Memory B cell (primary cell): ENCODE measurements at places on chromosomes 16 and 17.
A peak's percentile ranks its signal among the peaks of the same experiment; 100 is the strongest.

- no peaks in the 10 kb centered on the region for H3K27me3 ChIP-seq
- no peaks in the 10 kb centered on the region for H3K36me3 ChIP-seq
- H3K27ac ChIP-seq = no peak overlapping the region
- DNase-seq = no peak
- no peak overlapping the region for H3K4me3 ChIP-seq
These were observed 107.8 kb downstream of the YPEL2 start for GRCh38 chr17:59439262-59439661.

DNA sequence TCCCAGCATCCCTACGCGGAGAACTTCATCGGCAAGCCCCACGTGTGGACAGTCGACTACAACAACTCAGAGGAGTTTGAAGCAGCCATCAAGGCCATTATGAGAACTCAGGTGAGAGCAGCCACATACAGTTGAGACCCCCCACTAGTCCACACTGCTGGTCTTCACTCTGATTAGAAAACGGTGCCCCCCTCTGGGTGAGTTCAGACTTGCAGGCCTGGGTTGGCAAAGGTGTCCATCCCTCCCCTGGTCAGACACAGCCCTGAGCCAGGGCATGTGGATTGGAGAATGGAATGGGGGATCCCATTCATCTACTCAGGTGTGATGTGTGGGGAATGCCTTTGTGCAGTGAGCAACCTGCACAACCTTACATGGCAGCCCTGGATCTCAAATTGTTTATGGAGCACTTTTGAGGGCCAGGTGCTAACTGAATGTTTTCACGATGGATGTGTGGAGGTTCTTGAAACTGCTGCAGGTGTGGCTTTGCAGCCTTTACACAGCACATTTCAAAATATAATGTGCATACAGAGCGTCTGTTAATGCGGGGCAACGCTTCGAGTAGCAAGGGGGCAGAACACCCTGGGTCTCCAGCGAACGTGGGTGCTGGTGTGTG lies 72.6 kb downstream of the MGAT5B start:
- H3K4me3 ChIP-seq = no peak overlapping the region
- DNase-seq = no peak
- peaks cover 4% of the 10 kb centered on the region for H3K4me1 ChIP-seq
- H3K27ac ChIP-seq = no peak overlapping the region
- H3K36me3 ChIP-seq = no peaks in the 10 kb centered on the region
- H3K27me3 ChIP-seq = peaks cover 14% of the 10 kb centered on the region

DNA sequence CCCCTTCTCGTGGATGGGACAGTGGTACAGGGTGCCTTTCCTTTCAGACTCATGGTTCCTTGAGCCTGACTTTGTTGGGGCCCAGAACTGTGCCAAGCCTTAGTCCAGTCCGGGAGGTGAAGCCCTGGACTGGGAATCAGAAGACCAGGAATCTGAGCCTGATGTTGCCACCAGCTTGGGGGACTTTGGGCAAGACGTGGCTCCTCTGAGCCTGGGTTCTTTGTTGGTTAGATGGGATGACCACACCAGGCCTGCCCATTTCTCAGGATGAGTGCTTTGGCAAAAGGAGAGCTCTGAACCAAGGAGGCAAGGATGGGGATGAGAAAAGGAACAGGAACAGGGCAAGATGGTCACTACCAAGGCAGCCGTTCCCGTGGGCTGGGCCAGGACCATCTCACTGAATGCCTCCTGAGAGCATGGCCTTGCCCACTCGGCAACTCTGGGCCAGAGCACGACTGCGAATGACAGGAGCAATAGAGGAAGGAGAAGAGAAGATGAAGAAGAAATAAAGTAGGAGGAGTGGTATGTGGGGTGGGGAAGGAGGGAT lies 32.5 kb downstream of the PITPNM3 start:
- DNase-seq = no peak
- peaks cover 3% of the 10 kb centered on the region for H3K27me3 ChIP-seq
- H3K4me3 ChIP-seq = no peak overlapping the region
- H3K27ac ChIP-seq = no peak overlapping the region
- H3K4me1 ChIP-seq = no peaks in the 10 kb centered on the region
- no peaks in the 10 kb centered on the region for H3K36me3 ChIP-seq

GRCh38 chr16:18855196-18855595 lies 53.8 kb upstream of the ARL6IP1 start:
- peak overlapping the region; percentile 25 for H3K27ac ChIP-seq
- no peaks in the 10 kb centered on the region for H3K27me3 ChIP-seq
- DNase-seq = no peak
- peaks cover 34% of the 10 kb centered on the region for H3K36me3 ChIP-seq

GRCh38 chr16:63038397-63039106 lies 1002.3 kb upstream of the CDH8 start:
- H3K27me3 ChIP-seq = no peaks in the 10 kb centered on the region
- no peak overlapping the region for H3K4me3 ChIP-seq
- no peak overlapping the region for H3K27ac ChIP-seq
- DNase-seq = no peak
- no peaks in the 10 kb centered on the region for H3K4me1 ChIP-seq

DNA sequence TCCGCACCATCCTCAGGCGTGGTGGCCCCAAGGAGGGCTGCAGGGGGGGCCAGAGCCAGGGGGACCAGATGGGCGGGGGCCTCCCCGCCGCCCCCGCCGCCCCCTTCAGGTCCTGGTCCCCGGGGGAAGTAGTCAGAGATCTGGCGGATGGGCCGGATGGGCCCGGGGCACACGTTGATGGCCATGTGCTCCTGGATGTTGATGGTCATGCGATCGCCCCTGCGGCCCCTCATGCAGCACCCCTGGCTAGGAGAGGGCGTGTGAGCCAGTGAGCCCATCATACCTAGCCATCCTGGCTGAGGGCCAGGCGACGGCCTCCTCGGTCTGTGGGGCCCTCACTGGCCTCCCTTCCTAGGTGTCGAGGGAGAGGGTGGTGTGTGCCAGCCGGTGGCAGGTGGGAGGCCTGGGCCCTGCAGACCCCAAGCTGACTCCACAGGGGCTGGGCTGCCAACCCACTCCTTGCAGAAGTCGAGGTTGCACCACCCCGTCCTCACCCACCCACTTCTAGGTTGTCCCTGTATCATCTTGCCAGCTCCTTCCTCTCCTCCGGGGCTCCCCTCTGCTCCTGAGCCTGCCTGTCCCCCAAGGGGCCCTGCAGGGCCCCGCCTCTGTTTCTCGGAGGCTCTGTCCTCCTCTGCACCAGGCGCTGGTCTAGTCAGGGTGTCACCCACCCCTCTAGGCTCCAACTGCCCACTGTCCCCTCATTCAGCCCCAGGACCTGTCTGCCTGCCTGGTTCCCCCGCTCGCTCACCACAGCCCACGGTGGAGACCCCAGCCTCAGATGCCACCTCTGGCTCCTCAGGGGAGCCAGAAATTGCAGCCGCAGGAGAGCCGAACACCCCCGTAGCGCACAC lies 610 bp downstream of the DOC2A start:
- H3K4me1 ChIP-seq = peaks cover 13% of the 10 kb centered on the region
- H3K36me3 ChIP-seq = no peaks in the 10 kb centered on the region
- H3K27me3 ChIP-seq = peaks cover 24% of the 10 kb centered on the region
- H3K4me3 ChIP-seq = peak overlapping the region; percentile 56
- H3K27ac ChIP-seq = no peak overlapping the region

DNA sequence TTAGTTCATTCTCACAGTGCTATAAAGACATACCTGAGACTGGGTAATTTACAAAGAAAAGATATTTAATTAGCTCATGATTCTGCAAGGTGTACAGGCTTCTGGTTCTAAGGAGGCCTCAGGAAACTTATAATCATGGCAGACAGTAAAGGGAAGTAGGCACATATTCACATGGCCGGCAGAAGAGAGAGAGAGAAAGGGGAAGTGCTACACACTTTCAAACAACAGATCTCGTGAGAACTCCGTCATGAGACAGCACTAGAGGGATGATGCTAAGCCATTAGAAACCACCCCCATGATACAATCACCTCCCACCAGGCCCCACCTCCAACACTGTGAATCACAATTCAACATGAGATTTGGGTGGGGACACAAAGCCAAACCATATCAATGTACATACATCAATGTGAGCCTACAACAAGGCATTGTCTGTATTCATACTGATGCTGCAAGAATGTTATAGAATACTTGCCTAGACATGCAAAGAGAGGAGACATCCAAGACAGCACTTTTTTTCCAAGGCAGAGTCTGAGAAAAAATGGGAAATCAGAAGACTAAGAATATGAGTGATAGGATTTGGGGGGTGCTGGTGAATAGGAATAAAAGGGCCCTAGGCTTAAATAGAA lies 114.8 kb upstream of the XYLT1 start:
- peaks cover 12% of the 10 kb centered on the region for H3K27me3 ChIP-seq
- H3K36me3 ChIP-seq = peaks cover 7% of the 10 kb centered on the region
- H3K4me1 ChIP-seq = no peaks in the 10 kb centered on the region
- H3K4me3 ChIP-seq = no peak overlapping the region
- H3K27ac ChIP-seq = peak overlapping the region; percentile 24

DNA sequence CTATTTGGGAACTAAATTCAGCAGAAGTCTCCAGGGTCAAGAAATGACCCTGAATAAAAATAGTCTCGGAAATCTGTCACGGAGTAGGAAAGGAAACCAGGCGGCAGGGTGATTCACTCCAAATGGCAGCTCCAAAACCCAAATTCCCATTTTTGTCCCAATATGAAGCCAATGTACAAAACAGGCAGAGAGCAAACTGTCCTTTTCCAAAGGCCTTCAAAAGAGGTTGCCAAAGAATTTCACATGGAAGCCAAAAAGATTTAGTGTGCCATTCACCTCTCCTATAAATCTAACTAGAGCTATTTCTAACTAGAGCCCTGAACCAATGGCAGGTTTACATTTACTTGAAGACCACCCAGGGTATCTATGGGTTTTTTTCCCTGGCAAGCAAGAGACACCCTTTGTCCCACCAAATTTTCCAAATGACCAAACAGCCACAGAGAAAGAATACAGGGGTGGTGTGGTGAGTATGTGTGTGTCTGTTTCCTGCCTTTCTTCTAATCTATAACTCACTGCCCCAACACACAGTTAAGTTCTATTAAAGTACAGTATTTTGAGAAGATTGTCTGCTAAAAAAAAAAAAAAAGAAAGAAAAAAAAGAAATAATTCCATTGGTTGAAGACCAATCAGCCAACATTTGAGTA lies 6.8 kb downstream of the MYO1D start:
- no peak overlapping the region for H3K4me3 ChIP-seq
- no peaks in the 10 kb centered on the region for H3K27me3 ChIP-seq
- H3K36me3 ChIP-seq = peaks cover 4% of the 10 kb centered on the region
- H3K27ac ChIP-seq = no peak overlapping the region

GRCh38 chr16:27515874-27516353 lies 33.8 kb downstream of the GTF3C1 start:
- no peaks in the 10 kb centered on the region for H3K27me3 ChIP-seq
- peaks cover 51% of the 10 kb centered on the region for H3K36me3 ChIP-seq
- H3K4me3 ChIP-seq = no peak overlapping the region

DNA sequence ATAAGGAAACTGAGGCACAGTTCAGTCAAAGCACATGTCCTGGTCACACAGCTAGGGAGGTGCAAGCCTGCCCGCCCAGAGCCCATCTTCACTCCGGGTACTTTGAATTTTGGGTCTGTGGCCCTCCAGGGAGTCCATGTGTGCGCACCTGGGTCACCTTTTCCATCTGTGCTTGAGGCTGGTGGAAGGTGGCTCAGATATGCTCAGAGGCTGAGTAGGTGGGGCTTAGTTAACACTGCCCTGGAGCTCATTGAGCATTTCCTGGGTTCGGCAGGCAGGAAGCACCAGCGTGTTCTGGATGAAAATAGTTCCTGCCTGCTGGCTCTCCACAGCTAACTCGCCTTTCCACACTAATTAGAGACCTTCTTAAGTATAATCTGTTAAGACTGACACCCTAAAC lies 19.2 kb downstream of the FAM234A start:
- peaks cover 6% of the 10 kb centered on the region for H3K4me1 ChIP-seq
- DNase-seq = no peak
- peaks cover 18% of the 10 kb centered on the region for H3K36me3 ChIP-seq
- no peak overlapping the region for H3K27ac ChIP-seq
- H3K4me3 ChIP-seq = no peak overlapping the region
- H3K27me3 ChIP-seq = no peaks in the 10 kb centered on the region

- no peak overlapping the region for H3K27ac ChIP-seq
- peaks cover 2% of the 10 kb centered on the region for H3K36me3 ChIP-seq
- DNase-seq = no peak
- H3K4me1 ChIP-seq = no peaks in the 10 kb centered on the region
- no peak overlapping the region for H3K4me3 ChIP-seq
These were observed 1568.1 kb upstream of the GOT2 start for GRCh38 chr16:60302261-60302660.

GRCh38 chr16:27698746-27699145 lies 148.8 kb downstream of the KATNIP start:
- no peak overlapping the region for H3K27ac ChIP-seq
- H3K4me3 ChIP-seq = no peak overlapping the region
- DNase-seq = no peak

GRCh38 chr16:68627951-68628425 lies 17.1 kb upstream of the CDH3 start:
- no peak overlapping the region for H3K4me3 ChIP-seq
- no peaks in the 10 kb centered on the region for H3K4me1 ChIP-seq

- H3K4me3 ChIP-seq = no peak overlapping the region
- peaks cover 18% of the 10 kb centered on the region for H3K27me3 ChIP-seq
- H3K36me3 ChIP-seq = no peaks in the 10 kb centered on the region
- DNase-seq = no peak
These were observed 69.5 kb downstream of the AIPL1 start for GRCh38 chr17:6365200-6365943.

- no peaks in the 10 kb centered on the region for H3K27me3 ChIP-seq
- H3K4me3 ChIP-seq = no peak overlapping the region
- no peaks in the 10 kb centered on the region for H3K4me1 ChIP-seq
- no peak overlapping the region for H3K27ac ChIP-seq
- no peak for DNase-seq
These were observed 79.8 kb upstream of the CDC42EP4 start for GRCh38 chr17:73391331-73392265.

- peak overlapping the region; percentile 32 for H3K27ac ChIP-seq
- H3K4me3 ChIP-seq = no peak overlapping the region
- H3K4me1 ChIP-seq = peaks cover 5% of the 10 kb centered on the region
These were observed 27.1 kb downstream of the MMD start for GRCh38 chr17:55394357-55395021.

GRCh38 chr17:76271669-76272540 lies 6.8 kb downstream of the UBALD2 start:
- DNase-seq = peak; percentile 91
- H3K27me3 ChIP-seq = no peaks in the 10 kb centered on the region
- H3K4me1 ChIP-seq = peaks cover 56% of the 10 kb centered on the region

- H3K27me3 ChIP-seq = no peaks in the 10 kb centered on the region
- DNase-seq = no peak
- H3K27ac ChIP-seq = no peak overlapping the region
- H3K4me3 ChIP-seq = no peak overlapping the region
- H3K36me3 ChIP-seq = peaks cover 20% of the 10 kb centered on the region
These were observed 16.8 kb upstream of the PHKG2 start for GRCh38 chr16:30731411-30731810.

DNA sequence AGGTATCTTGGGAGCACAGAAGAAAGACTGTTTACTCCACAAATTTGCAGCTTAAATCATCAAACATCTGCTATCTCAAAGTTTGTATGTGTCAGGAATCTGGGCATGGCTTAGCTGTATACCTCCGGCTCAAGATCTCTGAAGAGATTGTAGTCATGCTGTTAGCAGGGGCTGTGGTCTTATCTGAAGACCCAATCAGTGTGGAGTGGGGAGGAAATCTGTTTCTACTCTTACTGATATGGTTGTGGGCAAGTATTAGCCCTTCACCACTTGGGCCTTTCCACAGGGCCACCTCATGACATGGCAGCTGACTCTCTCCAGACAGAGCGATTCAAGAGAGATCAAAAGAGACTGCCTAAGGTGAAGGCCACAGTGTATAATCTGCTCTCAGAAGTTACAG lies 438.7 kb downstream of the KIF2B start:
- H3K27me3 ChIP-seq = no peaks in the 10 kb centered on the region
- DNase-seq = no peak
- H3K27ac ChIP-seq = no peak overlapping the region
